Activated naive CD8-positive, alpha-beta T cell treated with anti-CD3 and anti-CD28 coated beads, Interleukin-2, amount 50 U/mL, for 24 hours (primary cell): ENCODE measurements at places on chromosomes 2 and 18.

GRCh38 chr18:6441200-6441599, 26.5 kb upstream of the L3MBTL4 start:
- H3K27me3 ChIP-seq: peaks cover 2% of the 10 kb centered on the region
- H3K36me3 ChIP-seq: no peaks in the 10 kb centered on the region
- DNase-seq: no peak
- no peak overlapping the region for H3K27ac ChIP-seq
- H3K4me3 ChIP-seq: no peak overlapping the region

GRCh38 chr18:68803356-68803755, 5.5 kb downstream of the CCDC102B start:
- H3K27me3 ChIP-seq: no peaks in the 10 kb centered on the region
- no peaks in the 10 kb centered on the region for H3K4me1 ChIP-seq
- H3K27ac ChIP-seq: no peak overlapping the region
- no peak overlapping the region for H3K4me3 ChIP-seq
- no peaks in the 10 kb centered on the region for H3K36me3 ChIP-seq

DNA sequence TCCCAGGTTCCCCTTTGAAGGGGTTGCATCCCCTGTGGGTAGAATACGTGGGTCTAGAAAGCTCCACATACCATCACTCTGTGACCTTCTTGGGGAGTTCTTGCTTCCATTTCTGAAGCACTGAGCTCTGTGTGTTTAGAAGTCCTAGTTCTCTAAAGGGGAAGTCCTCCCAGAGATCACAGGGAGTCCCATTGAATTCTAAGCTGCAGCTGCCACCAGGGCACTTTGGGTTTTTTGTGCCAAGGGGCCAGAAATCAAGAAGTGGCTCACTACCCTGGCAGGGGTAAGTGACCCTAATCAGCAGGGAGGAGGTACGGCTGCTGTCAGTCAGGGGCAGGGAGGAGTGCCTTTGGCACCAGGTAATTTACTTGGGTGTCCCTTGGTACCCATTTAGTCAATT, 70.9 kb downstream of the EHD3 start:
- no peaks in the 10 kb centered on the region for H3K36me3 ChIP-seq
- no peak overlapping the region for H3K4me3 ChIP-seq
- DNase-seq: no peak
- no peak overlapping the region for H3K27ac ChIP-seq
- H3K4me1 ChIP-seq: no peaks in the 10 kb centered on the region
- H3K27me3 ChIP-seq: peaks cover 10% of the 10 kb centered on the region

GRCh38 chr2:129870685-129871241, 108.7 kb upstream of the RAB6C start:
- no peaks in the 10 kb centered on the region for H3K27me3 ChIP-seq
- H3K36me3 ChIP-seq: no peaks in the 10 kb centered on the region
- H3K4me3 ChIP-seq: no peak overlapping the region
- no peaks in the 10 kb centered on the region for H3K4me1 ChIP-seq

DNA sequence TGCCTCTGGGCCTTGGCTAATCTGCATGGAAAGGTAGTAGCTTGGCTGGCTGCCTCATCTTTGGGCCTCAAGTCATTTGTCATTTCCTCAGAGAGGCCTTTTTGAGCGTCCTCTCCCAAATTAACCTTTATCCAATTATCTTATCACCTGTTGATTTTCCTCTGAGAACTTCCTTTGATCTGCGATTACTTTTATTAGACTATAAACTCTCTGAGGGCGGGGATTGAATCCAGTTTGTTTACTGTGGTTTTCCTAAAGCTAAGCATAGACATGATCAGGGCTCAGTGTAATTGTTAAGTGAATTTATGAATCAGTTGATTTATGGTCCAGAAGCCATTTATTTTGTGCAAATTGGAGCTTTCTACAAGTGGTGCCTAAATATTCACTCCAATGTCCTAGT, 7.5 kb downstream of the RPE start:
- no peak for DNase-seq
- H3K27ac ChIP-seq: no peak overlapping the region
- peaks cover 51% of the 10 kb centered on the region for H3K36me3 ChIP-seq
- H3K4me3 ChIP-seq: no peak overlapping the region
- H3K27me3 ChIP-seq: no peaks in the 10 kb centered on the region

GRCh38 chr2:228426502-228427216, 245.2 kb upstream of the SPHKAP start:
- no peak for DNase-seq
- H3K27me3 ChIP-seq: no peaks in the 10 kb centered on the region
- H3K36me3 ChIP-seq: no peaks in the 10 kb centered on the region
- H3K4me1 ChIP-seq: no peaks in the 10 kb centered on the region
- no peak overlapping the region for H3K4me3 ChIP-seq
- no peak overlapping the region for H3K27ac ChIP-seq
